CMK (cell line): ENCODE measurements at places on chromosomes 4 and X.

DNA sequence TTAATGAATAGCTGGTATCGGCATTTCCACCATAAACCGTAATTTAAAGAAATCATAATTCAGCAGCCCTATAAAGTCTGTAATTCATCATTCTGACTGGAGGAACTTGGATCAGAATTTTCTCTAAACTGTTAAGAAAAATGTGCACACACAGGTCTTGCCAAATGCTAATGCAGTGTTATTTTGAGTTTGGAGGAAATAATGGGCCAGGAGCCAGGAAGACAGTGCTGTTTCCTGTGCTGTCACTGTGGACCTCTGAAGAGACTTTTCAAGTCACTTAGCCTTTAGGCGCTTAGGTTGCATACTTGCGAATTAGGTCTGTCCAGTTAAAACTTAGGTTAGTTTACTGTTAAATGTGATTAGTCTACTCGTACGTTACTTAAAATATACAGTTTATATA, 137.5 kb upstream of the ANXA3 start:
- no peak for DNase-seq

GRCh38 chr4:76584241-76585152, 149.5 kb downstream of the SHROOM3 start:
- DNase-seq = no peak

DNA sequence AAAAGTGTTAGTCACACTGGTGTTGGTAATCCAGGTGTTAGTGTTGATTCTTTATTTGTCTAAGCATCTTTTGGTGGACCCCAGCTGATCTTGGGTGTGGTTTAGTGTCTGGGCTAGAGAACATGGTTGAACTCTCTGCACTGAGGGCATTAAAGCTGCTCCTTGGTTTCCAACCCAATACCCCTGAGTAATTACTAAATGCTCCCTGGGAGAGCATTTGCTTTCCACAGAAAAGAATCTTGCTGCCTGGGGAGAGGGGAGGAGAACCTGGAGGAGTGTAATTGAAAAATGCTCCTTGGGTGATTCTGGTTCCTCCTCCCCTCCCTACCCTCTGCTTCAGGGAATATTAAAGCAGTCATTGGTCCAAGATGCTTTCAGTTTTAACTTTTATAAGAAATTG, 3.1 kb downstream of the GUCY1B1 start:
- DNase-seq = no peak

DNA sequence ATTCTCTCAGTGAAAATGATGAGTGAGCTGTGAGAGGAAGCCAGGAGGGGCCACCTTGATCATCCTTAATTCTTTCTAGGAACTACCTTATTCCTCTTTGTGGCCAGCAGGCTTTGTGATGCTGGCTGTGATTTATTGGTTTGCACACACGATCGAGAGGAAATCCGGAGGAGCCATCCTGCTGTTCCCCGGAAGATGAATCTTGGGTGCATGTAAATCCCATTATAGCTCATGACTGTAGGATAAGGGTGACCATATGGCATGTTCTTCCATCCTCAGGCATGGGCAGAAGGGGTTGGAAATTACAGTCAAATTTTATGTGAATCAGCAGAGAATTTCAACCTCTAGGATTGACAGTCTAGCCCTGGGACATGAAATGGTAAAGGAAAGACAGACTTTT, 254.5 kb downstream of the UNC5C start:
- no peak for DNase-seq

DNA sequence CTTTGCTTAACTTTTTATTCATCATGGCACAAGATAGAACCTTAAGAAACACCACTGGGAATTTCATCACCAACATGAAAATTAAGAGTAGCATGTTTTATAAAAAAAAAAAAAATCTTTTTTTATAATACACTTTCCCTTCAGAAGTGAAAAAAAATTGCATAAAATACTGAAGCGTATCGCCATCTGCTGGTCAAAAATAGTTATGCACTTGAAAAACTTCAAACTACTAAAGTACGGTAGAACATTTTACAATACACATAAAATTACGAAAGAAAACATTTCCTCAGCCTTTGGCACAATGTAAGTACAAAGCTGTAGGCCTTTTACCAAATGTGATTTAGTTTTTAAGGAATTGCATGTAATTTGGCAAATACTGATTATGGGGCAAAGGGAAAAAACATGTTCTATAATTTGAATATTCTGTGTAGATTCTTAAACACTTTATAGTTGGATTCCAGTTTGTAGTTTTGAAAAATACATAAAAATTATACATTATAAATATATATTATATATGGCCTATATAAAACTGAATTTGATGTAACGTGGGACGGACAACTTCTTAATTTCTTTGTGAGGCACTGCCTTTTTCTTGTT, 26.5 kb downstream of the HCCS start:
- no peak for DNase-seq

- DNase-seq = no peak
Observed at GRCh38 chr4:139783741-139784484, 118.3 kb downstream of the MGST2 start.

GRCh38 chrX:34848281-34848680, 94.3 kb upstream of the FAM47B start:
- DNase-seq = no peak

- DNase-seq = no peak
Observed at GRCh38 chr4:169484485-169484884, 127.9 kb downstream of the NEK1 start.

- DNase-seq = no peak
Observed at GRCh38 chr4:138327338-138327737, 85.2 kb upstream of the SLC7A11 start.

DNA sequence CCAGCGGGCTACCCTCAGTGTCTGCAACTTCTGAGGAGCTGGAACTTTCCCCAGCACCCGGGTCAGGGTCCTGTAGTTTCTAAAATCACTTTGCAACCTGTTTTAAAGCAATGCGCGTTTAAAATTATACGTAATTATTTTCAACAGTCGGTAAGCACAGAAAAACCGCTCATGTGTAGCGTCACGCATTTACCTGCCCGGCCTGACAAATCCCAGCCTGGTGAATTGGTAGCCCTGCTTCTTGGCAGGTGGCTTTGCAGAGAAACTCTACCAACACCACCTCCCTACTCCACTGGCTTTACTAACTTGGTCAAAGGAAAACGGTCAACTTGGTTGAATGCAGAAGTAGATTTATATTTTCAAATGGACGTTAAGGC, 640 bp downstream of the BANK1 start:
- no peak for DNase-seq

DNA sequence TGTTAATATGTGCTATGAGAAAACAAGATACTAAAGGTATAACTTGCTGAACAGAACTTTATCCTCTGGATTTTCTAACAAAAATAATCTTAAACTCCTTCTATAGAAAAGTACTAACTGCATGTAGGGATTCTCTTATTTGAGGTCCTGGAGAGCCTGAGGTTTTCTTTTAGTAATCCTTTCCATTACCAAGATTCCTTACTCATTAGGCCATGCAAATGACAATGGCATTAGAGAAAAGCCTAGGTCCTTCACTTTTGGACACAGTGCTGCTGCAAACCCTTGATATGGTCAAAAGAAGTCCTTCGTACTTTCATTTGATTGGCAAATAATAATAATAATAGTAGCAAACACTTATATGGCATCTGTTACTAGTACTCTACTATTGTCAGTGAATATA, 3.2 kb downstream of the MMRN1 start:
- no peak for DNase-seq

GRCh38 chr4:37827802-37828321, 1.4 kb downstream of the PGM2 start:
- no peak for DNase-seq

DNA sequence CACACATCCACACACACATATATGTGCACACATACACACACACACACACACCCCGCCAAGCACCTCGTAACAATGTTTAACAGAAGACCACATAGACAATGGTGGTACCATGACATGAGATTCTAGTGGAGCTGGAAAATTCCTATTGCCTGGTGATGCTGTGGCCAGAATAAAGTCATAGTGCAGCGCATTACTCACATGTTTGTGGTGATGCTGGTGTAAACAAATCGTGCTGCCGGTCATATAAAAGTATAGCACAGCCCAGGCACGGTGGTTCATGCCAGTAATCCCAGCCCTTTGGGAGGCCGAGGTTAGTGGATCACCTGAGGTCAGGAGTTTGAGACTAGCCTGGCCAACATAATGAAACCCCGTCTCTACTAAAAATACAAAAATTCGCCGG, 275.2 kb downstream of the TRIML1 start:
- DNase-seq = no peak

DNA sequence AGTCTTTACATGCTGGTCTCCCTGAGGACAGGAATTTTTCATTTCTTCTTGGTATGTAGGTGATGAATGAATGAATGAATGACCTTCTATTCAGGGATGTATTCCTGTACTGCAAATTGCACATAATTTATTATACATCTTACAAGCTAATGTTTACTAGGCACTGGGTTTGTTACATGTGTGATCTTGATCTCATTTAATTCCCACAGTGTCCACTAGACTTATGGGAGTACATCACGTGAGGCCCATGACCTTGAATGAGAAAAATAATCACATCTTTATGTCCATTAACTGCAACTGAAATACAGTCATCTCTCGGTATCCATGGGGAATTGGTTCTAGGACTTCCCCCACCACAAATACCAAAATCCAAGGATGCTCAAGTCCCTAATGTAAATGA, 150.3 kb downstream of the TMEM164 start:
- DNase-seq = no peak

GRCh38 chr4:184596617-184597185, 52.5 kb downstream of the CASP3 start:
- DNase-seq = no peak

- no peak for DNase-seq
Observed at GRCh38 chrX:16171039-16171438, 3.8 kb downstream of the MAGEB17 start.

DNA sequence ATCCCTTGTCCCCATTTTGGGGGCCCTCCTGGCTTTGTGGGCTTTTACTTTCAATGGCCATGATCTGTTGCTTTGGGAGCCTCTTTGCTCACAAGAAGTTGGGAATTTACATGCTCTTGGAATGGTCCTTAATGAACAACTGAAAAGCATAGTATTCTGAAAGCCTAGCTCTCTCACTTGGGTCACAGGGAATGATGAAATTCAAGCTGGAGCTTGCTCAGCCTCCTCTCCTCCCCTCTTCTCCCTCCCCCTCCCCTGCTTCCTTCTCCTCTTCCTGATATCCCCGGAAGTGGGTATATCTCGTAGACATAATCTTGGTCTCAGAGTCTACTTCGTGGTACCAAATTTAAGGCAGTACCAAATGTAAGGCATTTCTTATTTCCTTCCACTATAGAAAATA, 400.6 kb upstream of the NR3C2 start:
- no peak for DNase-seq

GRCh38 chr4:168945291-168945690, 64.8 kb downstream of the CBR4 start:
- DNase-seq = no peak

GRCh38 chr4:120630427-120630826, 292.1 kb downstream of the PRDM5 start:
- DNase-seq = no peak

DNA sequence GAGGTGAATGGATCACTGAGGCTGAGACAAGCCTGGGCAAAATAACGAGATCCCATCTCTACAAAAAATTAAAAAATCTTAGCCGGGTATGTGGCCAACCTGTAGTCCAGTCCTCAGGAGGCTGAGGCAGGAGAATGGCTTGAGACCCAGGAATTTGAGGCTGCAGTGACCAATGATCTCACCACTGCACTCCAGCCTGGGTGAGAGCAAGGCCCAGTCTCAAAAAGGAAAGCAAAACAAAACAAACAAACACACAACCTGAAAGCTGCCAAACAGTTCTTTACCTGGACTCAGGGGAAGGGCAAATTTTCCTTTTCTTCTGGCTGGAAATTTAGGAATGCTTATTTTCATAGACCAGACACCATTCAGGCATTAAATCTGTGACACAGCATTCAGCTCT, 163.1 kb upstream of the FAT1 start:
- no peak for DNase-seq

- DNase-seq = no peak
Observed at GRCh38 chrX:37895795-37896510, 48.6 kb upstream of the DYNLT3 start.

- no peak for DNase-seq
Observed at GRCh38 chrX:133685822-133686221, 270.5 kb upstream of the GPC4 start.

DNA sequence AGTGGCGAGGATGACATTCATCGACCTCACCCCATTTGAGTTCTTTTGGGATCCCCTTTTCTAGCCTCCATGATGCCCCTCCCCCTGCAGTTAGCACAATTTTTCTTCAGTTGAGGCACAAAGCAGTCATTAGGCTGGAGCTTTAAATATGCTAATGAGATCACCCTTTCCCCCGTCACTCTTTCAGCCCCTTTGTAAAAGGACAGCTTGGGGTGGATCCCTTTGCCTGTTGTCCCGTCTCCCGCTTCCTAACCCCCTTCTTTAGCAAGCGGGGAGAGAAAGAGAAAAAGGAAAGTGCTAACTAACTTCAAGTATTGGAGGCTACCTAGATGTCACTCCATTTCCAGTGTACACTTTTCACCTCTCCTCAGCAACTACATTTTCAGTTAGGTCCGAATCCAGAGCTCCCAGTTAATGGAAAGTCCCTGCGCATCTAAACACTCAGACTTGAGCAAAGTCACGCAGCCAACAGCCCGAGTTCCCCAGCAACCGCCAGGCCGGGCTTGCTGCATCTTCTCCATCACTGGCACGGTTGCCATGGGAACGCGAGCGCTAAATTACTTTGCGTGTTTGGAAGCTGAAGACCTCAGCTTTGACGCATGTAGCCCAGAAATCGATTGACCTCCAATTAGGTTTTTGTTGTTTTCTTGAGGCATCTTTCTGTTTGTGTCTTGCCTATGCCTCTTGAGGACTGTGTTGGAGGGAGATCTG, 76.8 kb downstream of the RTL5 start:
- no peak for DNase-seq

GRCh38 chrX:100085846-100086245, 324.2 kb downstream of the PCDH19 start:
- DNase-seq = no peak

DNA sequence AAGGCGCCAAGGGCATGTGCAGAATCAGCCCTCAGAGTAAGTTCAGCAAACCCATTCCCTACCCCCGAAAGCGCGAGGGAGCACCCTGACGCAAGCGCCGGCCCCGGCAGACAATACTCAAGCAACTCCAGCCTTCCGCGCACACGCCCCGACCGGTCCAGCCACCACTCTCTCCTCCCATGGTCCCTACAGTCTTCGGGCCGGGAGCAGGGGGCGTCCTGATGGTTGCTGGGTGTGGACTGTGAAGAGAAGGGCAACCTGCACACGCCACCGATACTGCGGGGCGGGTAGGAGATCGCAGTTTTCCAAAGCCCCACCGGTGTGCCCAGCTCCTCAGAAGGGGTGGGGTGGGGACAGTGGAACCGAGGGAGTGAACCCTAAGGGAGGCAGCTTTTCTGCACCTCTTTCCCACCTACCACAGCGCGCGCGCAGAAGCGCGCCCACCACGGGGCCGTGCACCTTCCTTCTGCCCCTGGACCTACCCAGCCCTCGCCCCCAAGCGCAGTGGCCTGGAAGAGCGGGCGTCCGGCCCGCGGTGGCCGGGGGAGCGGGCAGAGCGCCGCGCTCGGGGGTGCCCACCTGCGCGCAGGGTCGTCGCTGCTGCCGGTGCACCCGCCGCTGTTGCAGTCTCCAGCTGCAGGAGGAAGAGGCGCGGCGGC, 650.2 kb upstream of the DIPK2B start:
- DNase-seq = no peak

GRCh38 chrX:11103006-11103405, 8.1 kb upstream of the HCCS start:
- no peak for DNase-seq
